ENCODE measurements at places on chromosomes 6 and 20.

DNA sequence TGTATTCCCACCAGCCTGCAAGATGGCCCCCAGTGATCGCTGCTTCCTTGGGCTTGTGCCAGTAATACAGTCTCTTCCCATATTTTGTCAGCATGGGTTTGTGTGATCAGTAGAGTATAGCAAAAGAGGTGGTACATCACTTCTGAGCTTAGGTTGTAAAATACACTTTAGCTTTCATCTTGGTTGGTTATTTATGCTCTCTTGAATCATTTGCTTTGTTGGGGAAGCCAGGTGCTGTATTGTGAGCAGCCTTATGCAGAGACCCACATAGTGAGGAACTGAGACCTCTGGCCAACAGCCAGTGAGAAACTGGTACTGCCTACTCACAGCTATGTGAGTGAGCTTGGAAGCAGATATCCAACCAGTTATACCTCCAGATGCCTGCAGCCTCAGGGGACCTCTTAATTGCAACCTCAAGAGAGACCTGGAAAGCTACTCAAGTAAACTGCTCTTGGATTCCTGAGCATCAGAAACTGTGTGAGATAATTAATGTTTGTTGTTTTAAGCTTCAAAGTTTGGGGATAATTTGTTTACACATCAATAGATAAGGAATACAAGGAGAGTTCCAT, 229.3 kb downstream of the FARS2 start:
- no peak for DNase-seq

DNA sequence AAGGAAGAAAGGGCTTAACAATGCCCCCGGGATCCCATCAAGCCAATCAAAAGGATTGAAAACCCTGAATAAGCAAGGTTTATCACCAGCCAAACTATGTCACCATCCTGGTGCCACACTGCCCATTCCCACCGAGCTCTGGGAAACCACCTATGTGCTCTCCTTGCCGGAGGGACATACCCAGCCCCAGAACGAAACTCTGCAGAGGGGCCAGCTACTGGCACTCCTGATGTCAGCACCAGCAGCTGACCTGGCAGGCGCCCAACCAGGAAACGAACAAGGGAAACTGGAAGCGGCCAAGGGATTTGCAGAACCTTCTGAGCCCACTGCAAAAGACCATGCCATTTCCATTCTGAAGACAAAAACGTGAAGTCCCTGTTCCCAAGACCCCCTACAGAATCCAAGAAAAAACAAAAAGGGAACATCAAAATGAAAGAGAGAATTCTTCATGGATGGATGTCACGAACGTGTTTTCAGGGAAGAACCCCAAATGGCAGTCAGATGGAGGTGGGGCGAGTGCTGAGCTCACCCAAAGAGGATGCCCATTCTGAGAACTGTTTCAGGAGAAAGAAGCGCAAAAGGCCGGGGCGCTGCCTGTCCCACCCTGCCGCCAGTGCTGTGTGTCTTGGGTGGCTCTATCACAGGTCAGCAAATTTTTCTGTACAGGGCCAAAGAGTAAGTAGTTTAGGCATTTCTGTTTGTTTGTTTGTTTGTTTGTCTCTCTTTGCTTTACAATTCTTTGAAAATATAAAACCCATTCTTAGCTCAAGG, 305.2 kb downstream of the ESR1 start:
- DNase-seq = no peak

DNA sequence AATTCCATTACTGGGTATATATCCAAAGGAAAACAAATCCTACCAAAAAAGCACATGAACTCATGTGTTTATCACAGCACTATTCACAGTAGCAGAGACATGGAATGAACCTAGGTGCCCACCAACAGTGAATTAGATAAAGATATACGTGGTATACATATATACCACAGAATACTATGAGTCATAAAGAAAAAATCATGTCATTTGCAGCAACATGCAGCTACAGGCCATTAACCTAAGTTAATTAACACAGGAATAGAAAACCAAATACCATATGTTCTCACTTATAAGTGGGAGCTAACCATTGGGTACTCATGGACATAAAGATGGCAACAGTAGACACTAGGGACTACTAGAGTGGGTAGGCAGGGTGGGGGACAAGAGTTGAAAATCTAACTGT, 4.2 kb downstream of the OR2B2 start:
- no peak for DNase-seq

DNA sequence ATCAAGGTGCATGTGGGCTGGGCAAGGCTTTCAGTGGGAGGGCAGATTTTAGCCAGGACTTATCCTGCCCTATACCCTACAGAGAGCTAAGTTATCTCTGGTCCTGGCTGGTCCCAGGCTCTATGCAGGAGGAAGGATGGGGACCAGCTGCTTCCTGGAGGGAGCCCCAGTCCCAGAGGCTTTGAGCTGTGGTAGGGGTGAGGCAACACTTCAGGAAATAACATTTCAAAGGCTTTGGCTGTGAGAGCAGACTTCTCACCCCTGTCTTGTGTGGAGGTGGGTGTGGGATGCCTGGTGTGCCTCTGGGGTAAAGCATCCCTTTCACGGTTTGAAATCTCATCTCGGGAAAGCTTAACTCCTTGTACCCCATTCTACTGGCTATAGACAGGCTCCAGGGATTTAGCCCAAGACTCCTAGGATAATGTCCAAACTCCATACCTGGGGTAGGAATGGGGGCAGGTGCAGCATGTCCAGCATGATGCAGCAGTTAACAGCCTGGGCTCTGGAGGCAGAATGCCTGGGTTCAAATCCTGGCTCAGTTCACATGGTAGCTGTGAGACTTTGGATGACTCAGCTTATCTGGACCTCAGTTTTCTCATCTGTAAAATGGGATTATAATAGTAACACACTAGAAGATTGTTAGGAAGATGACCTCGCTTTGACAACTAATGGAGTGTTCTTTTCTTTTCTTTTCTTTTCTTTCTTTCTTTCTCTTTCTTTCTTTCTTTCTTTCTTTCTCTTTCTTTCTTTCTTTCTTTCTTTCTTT, 27.5 kb upstream of the SIRPA start:
- no peak for DNase-seq
